IMR-90 (cell line): ENCODE measurements at places on chromosomes 16 and 17. TPM values are rescaled to one million over a fixed set of nuclear protein-coding genes. Genes with fewer than 3 reads are reported as not detected.

- no peaks in the 10 kb centered on the region for H3K27me3 ChIP-seq
- peak; percentile 87 for DNase-seq
- H3K27ac ChIP-seq: peak overlapping the region; percentile 65
- peaks cover 62% of the 10 kb centered on the region for H3K4me1 ChIP-seq
- no peak overlapping the region for H3K4me3 ChIP-seq
- peaks cover 3% of the 10 kb centered on the region for H3K36me3 ChIP-seq
Measured at GRCh38 chr16:88770461-88771293, 14.3 kb downstream of the PIEZO1 start.

GRCh38 chr16:87679593-87680271, 77.4 kb downstream of the JPH3 start:
- H3K27me3 ChIP-seq: peaks cover 19% of the 10 kb centered on the region
- no peak overlapping the region for H3K4me3 ChIP-seq
- no peak overlapping the region for H3K27ac ChIP-seq
- DNase-seq: no peak
- H3K36me3 ChIP-seq: no peaks in the 10 kb centered on the region
- peaks cover 9% of the 10 kb centered on the region for H3K4me1 ChIP-seq

- no peak for DNase-seq
- peaks cover 15% of the 10 kb centered on the region for H3K4me1 ChIP-seq
- no peak overlapping the region for H3K4me3 ChIP-seq
- H3K27ac ChIP-seq: no peak overlapping the region
- H3K36me3 ChIP-seq: no peaks in the 10 kb centered on the region
Measured at GRCh38 chr17:6756425-6757031, 682 bp downstream of the XAF1 start.

KRTAP9-9 gene
- not detected in 2 replicates for total RNA-seq

CCDC200 gene
- not detected in 2 replicates for total RNA-seq
